ENCODE measurements at places on chromosomes 12 and 14.
A peak's percentile ranks its signal among the peaks of the same experiment; 100 is the strongest.

DNA sequence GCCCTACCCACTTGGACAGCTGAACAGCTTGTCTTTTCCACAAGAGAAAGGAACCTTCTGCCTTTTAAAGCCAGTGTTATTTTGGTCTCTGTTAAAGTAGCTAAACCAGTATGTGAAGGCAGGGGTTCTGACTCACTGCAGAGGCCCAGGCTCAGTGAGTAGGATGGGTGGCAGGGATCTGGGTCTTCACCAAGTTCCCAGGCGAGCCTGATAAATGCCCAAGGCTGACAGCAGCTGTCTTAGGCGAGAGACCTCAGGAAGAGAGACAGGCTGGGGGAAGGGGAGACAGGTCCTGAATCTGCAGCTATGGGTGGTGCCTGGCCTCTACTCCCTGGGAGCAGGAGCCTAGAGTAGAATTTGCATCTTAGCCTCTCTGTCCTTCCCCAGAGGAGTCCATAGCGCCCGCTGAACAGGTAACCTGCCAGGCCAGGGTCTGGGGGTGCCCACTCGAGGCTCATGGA lies 18.1 kb upstream of the KIF26A start:
- no peak for DNase-seq

GRCh38 chr12:116525418-116526001 lies 33.7 kb upstream of the MAP1LC3B2 start:
- DNase-seq = peak; percentile 64

DNA sequence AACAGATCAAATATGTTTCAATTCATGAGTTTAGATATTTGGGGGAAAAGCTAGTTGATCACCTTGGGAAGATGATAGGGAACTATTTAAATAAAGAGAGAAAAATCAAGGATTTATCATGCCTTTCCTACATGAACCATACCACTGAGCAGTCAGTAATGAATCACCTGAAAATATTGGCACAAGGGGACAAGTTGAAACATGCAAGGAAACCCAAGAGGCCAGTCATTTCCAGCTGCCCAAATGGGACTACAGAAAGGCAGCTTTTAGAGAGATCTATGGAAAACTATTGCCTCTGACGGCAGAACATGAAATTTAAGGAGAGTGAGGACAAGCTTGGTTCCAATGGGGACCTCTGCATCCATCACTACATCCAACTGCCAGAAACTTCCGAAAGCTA lies 14.1 kb upstream of the ETV6 start:
- DNase-seq = no peak

- DNase-seq = no peak
These were observed 80.0 kb upstream of the DBX2 start for GRCh38 chr12:45130881-45131281.

- no peak for DNase-seq
These were observed 2.3 kb downstream of the ARHGEF25 start for GRCh38 chr12:57613427-57614109.

GRCh38 chr12:109720152-109720856 lies 6.7 kb downstream of the FAM222A start:
- DNase-seq = peak; percentile 82

GRCh38 chr12:43957732-43958372 lies 122.0 kb downstream of the TMEM117 start:
- DNase-seq = no peak

DNA sequence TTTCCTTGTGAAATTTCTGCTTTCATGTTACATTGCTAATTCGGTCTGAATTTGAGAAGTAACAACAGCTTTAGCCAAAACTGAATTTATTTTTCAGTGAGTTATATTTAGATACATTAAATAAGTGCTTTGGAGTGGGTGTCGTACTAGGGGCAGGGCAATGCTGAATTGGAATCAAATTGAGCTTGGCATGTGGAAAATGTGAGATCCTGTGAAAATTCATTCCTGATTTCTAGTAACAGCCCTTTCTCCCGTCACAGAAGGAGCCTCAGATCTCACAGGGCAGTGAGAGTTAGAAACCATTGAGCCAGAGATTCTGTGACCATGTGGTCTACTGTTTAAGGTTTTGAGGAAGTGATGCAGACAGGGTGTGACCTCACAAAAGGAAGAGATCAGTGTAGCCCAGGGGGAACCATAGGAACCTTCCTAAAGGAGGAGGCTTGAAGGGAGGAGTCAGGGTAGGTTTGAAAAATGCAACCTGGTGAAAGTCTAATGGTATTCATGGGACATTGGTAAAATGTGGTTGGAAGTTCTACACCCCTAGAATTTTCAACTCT lies 1136.8 kb downstream of the AACS start:
- DNase-seq = no peak

DNA sequence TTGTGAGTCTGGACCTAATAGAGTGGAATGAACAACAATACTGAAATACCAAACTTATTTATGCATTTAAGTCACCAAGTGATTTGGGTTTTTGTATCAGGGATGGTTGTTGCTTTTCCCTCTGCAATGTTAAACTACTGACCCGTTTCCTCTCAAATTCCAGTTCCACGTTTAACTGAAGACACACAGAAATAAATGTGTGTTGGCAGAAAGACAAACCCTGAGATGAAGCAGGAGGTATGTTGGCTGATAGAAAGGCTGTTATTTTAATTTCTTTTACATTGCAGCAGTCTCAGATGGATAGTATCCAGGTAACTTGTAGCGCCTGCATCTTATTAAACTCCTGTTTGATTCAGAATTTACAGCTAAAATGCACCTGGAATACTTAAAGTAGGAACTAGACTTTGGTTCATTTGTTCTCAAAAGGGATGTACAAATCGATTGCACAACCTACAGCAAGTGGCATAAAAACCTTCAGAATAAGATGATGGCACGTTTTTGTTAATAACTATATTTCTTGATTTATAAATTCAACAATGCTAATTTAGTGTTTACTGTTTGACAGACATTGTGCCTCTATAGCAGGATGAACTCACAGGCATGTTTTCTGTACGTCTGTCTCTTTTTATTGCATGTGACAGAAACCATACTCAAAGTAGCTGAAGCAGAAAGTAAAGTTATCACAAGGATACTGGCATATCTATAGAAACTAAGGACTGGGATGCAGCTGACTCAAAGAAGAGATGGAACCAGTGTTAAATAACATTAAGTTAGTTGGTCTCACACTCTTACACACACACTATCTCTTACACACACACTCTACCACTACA lies 405.7 kb downstream of the ZFP36L1 start:
- DNase-seq = no peak

- no peak for DNase-seq
These were observed 95.4 kb downstream of the KCNK10 start for GRCh38 chr14:88227693-88228092.

- no peak for DNase-seq
These were observed 18.5 kb upstream of the P2RX7 start for GRCh38 chr12:121114019-121114639.

DNA sequence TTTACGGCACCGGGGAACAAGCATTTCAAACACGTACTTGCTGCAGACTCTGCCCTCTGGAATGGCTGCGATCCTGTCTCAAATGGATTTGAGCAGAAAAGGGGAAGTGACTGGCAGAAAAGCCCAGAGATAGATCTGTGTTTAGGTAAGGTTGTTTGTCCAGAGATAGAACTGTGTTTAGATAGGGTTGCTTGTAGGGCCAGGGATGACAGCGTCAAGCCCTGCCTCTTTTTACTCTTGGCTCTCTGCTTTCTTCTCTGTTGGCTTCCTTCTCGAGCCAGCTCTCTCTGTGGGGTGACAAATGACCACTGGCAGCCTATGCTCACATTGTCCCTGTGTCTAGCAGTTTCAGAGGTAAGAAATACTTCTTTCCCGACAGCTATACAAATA lies 11.4 kb downstream of the DGLUCY start:
- DNase-seq = no peak

GRCh38 chr12:28017873-28018255 lies 45.3 kb upstream of the PTHLH start:
- DNase-seq = no peak

DNA sequence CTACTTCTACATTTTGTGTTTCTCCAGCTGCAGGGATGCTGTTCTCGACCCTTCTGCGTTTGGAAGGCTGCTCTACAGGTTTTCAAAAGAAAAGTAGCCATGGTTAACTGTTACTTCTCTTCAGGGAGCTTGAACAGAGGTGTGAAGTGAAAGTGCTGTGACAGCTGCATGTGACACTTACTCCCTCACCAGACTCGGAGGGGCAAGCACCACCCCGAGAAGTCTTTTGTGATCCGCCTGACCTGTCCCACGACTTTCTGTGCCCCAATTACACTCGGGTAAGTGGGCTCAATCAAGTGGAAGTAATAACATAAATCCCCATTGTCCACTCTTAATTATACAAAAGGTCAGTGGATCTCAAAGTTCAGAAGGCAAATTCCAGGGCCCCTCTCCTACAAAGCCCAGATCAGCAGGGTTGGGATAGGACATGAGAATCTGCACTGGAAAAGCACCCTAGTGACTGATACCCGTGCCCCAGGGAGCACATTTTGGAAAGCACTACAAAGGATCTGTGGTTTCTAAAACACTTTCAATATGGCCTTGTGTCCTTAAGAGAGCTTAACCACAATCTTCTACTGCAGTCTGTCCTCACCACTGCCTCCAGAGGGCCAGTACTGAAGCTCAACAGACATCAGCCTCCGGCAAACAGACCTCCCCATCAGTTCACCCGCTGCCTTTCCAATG lies 11.5 kb downstream of the FICD start:
- no peak for DNase-seq

GRCh38 chr12:61290473-61290872 lies 969.7 kb upstream of the USP15 start:
- no peak for DNase-seq

DNA sequence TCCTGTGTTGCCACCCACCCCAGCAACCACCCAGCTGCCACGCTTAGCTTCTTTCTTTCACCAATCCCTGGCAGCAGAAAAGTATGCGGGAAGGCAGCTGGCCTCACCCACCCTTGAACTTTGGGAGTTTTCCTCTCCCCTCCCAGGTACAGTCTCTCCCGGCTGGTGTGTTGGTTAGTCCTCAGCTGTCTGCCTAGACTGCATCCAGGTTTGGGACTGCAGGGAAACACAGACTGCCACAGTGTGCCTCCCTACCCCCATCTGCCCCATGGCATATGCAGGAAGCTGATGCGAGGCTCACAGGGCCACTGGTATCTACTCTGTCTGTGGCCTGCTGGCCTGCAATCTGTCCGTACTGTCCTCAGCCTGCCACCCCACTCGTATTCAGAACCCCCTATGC lies 2.1 kb downstream of the CD9 start:
- DNase-seq = no peak

DNA sequence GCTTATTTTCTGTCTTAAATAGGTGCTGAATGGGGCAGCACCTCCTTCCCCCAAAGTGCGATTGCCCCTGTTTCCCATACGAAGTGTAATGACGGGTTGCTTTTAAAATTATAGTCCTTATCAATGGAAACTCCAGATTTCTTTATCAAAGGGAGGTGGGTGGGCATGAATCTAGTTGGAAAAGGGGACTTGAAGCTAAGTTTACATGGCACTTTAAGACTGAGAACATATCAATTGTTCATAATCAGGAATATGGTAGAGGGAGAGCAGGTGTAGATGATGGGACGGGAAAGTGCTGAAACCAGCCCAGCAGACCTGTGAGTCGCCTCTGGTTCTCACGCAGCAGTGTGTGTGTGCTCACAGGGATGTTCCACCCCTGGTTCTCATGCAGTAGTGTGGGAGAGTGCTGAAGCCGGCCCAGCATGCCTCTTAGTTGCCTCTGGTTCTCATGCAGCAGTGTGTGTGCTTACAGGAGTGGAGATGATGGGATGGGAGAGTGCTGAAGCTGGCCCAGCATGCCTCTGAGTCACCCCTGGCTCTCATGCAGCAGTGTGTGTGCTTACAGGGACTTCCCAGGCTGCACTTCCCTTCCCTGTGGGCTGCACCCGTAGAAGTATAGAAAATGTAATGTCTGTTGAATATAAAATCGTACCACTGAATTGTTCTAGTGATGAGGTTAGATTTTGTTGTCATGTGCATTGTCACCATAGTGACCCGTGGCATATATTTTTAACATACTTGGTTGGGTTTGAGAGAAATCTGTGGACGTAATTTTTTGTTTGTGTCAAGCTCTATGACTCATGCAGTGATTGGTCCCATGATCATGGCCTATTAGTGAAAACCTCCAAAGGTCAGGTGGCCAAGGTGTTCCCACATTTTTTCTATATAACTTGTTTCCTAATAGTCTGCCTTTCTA lies 51.6 kb downstream of the GPATCH2L start:
- DNase-seq = no peak

- no peak for DNase-seq
These were observed 3.1 kb downstream of the OTUB2 start for GRCh38 chr14:94029265-94029664.

GRCh38 chr12:98416845-98417244 lies 98.5 kb upstream of the TMPO start:
- no peak for DNase-seq

- no peak for DNase-seq
These were observed 39.1 kb downstream of the SPATA7 start for GRCh38 chr14:88424573-88424972.

- no peak for DNase-seq
These were observed 127.3 kb upstream of the FLRT2 start for GRCh38 chr14:85402569-85403162.

GRCh38 chr14:64871344-64871743 lies 8.4 kb downstream of the SPTB start:
- DNase-seq = no peak

DNA sequence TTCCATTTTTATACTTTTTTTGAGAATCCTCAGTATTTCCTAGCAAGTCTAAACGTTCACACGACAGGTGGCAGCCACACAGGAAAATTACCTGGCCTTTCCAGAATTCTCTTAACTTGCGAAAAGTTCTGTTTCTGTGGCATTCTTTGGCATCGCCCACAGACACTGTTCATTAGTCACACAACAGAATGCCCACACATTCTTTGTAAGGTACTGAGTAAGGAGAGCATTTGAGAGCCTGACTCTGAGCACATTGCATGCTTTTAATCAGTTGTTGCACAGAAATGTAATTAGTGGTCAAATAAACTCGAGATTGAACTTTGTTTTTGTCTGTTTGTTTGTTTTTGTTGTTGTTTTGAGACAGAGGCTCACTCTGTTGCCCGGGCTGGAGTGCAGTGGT lies 52.4 kb downstream of the LMNTD1 start:
- no peak for DNase-seq

DNA sequence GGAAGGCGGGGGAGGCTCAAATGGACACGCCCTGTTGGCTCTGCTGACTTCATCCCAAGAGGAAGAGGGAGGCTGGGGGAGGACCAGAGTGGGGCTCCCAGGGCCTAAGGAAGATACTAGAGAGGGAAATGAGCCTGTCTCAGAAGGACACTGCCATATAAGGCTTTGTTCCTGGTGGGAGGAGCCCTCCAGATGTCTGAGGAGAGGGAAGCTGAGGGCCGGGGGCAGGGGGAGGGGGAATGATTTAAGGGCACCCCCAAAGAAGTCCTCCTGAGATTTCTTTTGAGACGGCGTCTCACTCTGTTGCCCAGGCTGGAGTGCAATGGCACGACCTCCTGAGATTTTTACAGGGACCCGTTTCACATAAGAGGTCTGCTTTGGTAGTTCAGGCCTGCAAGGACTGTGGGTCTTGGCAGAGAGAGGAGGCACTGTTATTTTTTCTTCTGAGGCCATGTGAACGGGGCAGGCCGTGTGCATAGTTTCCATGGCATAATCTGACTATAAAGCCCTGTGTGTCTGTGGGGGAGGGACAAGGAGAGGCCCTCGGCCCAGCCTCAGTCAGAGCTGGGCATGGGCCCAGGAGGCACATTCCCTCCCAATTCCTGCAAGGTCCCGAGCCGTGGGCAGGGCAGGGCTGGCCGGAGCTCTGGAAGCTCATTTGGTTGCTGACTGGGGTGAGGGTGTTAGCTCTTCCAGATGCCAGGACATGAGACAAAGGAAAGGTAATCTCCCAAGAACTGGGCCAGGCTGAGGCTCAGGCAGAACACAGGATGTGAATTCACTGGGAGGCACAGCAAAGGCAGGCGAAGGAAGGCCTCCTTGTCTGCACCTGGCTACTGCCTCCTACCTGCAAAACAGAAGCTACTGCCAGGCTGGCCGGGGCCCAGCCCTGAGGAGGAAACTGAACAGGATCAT lies 22.2 kb upstream of the PLEKHG3 start:
- peak; percentile 79 for DNase-seq

Data from left ventricle myocardium superior (tissue), 1 donor.